ENCODE measurements at places on chromosomes 11 and 22.

GRCh38 chr11:119316729-119317591, at the start of gene MCAM:
TSS of gene MCAM (minus strand) at chr11:119317130. CDS start at chr11:119317101, 29 bp downstream.
- peak; percentile 81 for DNase-seq

DNA sequence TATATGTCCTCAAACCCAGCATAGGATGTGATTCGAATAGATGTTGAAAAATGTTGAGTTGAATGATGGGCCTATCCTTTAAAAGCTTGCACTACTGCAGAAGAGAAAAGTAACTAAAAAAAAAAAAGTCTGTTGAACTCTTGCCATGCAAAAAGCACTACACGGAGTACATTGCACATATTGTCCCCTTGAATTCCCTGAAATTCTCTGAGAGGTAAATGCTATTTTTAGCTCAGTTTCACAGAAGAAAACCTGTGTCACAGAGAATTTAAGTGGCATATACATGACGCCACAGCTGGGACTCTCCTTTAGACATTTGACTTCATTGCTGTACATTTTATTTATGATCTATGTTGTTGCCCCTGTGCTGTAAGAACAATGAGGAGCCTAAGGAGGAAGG, 583.8 kb downstream of the SOX6 start:
- DNase-seq: peak; percentile 22

GRCh38 chr11:27254744-27255446, 108.1 kb downstream of the CCDC34 start:
- DNase-seq: no peak

DNA sequence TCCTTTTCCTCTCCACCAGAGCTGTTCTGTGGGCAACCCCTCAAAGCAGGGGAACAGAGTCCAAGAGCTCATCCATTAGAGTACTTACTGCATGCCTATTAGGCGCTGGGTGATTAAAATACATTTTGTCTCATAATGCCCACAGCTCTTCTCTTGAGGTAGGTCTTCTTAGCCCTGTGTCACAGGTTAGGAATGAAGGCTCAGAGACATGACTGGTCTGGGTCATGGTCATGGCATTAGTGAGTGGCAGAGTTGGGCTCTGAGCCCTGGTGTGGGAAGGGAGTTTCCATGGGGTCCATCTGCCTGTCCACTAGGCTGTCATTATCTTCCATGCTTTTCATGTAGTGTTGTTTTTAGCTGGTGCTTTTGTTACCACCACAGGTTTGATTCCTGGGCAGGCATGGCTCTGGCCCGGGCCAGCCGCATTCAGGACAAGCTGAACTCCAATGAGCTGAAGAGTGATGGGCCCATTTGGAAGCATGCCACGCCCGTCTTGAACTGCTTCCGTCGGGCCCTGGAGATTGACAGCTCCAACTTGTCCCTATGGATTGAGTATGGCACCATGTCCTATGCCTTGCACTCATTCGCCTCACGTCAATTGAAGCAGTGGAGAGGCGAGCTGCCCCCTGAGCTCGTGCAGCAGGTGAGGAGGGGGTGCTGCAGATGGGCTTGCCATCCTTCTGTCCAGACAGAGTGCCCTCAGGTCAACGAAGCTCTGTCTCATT, 76.1 kb downstream of the CABIN1 start:
- no peak for DNase-seq

DNA sequence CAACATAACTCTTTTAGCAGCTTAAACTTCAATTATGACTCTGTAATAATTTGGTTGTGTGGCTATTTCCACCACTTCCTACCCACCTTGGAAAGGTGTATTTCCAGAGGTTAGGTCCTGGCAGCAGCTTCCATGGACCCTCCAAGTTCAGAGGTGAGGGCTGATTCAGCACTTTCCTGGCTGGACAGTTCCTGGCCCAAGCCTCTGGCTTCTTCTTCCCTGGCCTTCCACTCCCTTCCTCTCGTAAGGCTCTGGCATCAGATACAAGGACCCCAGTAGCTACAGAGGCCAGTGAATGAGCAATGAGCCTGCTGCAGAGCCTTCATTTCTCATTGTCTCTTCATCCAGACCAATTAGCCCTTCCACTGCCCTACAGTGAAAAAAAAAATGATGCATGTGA, 98.1 kb upstream of the KIRREL3 start:
- DNase-seq: peak; percentile 23

DNA sequence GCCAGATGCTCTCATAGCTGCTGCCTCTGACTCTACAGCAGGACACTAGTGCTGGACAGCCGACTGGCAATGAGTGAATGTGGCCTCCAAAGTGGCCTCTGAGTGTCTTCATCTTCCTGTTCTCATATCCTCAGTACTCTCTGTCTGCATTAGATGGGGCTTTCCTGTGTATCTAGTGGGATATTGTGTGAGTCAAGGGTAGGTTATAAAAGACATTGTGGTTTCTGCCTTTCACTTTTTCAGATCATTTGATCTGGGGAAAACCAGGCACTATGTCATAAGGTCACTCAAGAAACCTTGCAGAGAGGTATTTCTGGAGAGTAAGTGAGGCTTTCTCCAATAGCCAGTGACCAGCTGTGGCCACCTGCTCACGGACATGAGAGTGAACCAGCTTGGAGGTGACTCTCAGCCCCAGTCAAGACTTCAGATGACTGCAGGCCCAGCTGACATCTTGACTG, 333.6 kb upstream of the NCAM1 start:
- no peak for DNase-seq

- DNase-seq: no peak
These were observed 4.0 kb upstream of the PLAAT5 start for GRCh38 chr11:63494975-63495374.

All from lung (tissue), 17 donors.